ENCODE measurements at places on chromosomes 1 and 21.

DNA sequence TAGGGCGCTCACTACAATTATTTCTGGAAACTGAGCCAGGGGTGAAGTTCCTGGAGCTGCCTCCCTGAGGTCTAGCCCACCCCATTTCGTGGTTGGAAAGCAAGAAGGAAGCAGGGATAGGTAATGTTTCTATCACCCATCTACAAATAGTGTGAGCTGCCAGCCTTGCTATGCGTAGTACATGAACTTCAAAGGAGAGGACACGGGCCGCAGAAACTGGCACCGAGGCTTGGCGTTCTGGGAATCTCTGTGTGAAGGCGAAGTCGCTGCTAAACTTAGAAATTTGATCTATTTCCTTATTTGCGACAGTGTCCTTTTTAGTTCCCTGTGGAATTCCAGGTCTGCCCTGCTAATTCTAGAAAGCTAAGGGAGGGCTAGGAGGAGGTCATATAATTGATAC is 49.6 kb upstream of the NTPCR start:
- DNase-seq, result no peak
- peaks cover 4% of the 10 kb centered on the region for H3K36me3 ChIP-seq
- H3K27me3 ChIP-seq, result no peaks in the 10 kb centered on the region

- no peaks in the 10 kb centered on the region for H3K4me1 ChIP-seq
- no peaks in the 10 kb centered on the region for H3K36me3 ChIP-seq
- DNase-seq, result no peak
- H3K27me3 ChIP-seq, result no peaks in the 10 kb centered on the region
- H3K27ac ChIP-seq, result no peak overlapping the region
- H3K4me3 ChIP-seq, result no peak overlapping the region
Observed at GRCh38 chr1:58773406-58773840, 10.4 kb downstream of the JUN start.

- no peak overlapping the region for H3K4me3 ChIP-seq
- H3K27ac ChIP-seq, result no peak overlapping the region
- no peaks in the 10 kb centered on the region for H3K4me1 ChIP-seq
- H3K36me3 ChIP-seq, result no peaks in the 10 kb centered on the region
Observed at GRCh38 chr1:231078250-231078649, 38.2 kb upstream of the FAM89A start.

GRCh38 chr1:94798054-94798453 is 22.1 kb upstream of the SLC44A3 start:
- H3K36me3 ChIP-seq, result no peaks in the 10 kb centered on the region
- H3K4me3 ChIP-seq, result no peak overlapping the region
- H3K4me1 ChIP-seq, result no peaks in the 10 kb centered on the region
- no peak for DNase-seq
- H3K27me3 ChIP-seq, result no peaks in the 10 kb centered on the region

DNA sequence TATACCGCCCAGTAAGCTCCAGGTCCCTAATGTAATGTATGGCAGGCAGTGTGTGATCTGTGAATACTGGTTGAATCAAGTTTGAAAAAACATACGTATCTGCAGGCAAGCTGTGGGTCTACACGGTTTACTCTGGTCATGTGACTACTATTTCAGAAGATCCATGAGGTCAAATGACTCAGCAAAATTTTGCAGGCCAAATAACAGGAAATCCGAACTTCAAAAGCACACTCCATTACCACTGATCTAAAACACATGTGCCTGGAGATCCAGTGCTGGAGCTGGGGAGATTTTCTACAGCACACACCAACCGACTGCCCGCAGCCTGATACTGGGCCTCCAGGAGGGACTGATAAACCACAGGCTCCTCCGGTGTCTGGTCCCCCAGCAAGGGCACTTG is 64.5 kb upstream of the SLC44A3 start:
- no peaks in the 10 kb centered on the region for H3K36me3 ChIP-seq

DNA sequence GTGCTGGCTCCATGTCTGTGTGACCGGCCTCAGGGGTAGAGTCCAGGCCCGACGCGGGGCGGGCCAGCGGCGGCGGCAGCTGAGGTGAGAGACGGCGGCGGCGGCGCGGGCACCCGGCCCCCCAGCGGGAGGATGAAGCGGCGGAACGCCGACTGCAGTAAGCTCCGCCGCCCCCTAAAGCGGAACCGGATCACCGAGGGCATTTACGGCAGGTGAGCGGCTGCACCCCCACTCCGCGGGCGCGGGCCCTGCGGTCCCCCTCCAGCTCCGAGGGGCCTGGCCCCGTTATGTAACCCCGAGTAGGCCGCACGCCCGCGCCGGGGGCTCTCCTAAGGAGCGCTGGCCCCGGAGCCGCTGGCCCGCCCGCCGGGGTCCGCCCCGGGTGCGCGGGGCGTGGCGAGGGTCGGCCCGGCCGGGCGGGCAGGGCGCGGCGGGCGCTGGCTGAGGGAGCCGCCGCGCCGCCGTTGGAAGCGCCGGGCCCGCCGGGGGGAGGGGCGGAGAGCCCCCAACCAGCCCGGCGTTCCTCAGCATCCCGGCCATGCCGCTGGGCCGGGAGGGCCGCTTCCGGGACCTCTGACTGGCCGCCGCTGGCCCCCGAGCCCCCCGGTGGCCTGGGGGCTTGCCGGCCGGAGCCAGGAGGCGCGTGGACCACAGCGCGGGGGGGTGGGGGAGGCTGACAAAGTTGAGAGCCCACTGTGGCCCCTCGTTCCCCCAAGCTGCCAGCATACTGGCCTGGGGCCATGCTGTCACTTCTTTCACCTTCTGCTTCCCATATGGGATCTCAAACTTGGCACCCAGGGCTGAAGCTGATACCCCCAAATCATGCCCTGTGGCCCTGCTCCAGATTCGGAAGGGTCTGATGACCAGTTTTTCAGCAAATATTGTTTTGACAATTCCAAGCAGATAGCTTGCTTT is 527 bp downstream of the MACO1 start:
- no peaks in the 10 kb centered on the region for H3K36me3 ChIP-seq
- no peaks in the 10 kb centered on the region for H3K4me1 ChIP-seq
- H3K27ac ChIP-seq, result no peak overlapping the region
- no peaks in the 10 kb centered on the region for H3K27me3 ChIP-seq

DNA sequence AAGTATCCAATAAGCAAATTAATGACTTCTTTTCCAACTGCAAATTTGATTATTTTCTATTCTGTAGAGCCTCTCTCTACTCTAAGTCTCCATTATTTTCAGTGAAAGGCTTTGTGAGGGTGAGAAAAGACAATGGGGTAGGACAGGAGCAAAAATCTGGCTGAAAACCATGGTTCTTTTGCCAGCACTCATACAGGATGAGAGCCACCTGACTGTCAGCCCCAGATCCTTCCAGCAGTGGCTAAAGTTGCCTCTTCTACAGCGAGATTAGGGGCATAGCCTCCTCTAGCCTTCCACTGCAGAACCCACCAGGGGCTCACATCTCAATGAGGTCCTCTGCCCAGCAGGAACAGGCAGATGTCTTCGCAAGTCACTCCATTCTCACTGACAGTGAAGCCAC is 23.7 kb downstream of the NMNAT2 start:
- DNase-seq, result no peak
- H3K27ac ChIP-seq, result no peak overlapping the region
- no peaks in the 10 kb centered on the region for H3K27me3 ChIP-seq
- no peaks in the 10 kb centered on the region for H3K4me1 ChIP-seq
- H3K36me3 ChIP-seq, result no peaks in the 10 kb centered on the region

DNA sequence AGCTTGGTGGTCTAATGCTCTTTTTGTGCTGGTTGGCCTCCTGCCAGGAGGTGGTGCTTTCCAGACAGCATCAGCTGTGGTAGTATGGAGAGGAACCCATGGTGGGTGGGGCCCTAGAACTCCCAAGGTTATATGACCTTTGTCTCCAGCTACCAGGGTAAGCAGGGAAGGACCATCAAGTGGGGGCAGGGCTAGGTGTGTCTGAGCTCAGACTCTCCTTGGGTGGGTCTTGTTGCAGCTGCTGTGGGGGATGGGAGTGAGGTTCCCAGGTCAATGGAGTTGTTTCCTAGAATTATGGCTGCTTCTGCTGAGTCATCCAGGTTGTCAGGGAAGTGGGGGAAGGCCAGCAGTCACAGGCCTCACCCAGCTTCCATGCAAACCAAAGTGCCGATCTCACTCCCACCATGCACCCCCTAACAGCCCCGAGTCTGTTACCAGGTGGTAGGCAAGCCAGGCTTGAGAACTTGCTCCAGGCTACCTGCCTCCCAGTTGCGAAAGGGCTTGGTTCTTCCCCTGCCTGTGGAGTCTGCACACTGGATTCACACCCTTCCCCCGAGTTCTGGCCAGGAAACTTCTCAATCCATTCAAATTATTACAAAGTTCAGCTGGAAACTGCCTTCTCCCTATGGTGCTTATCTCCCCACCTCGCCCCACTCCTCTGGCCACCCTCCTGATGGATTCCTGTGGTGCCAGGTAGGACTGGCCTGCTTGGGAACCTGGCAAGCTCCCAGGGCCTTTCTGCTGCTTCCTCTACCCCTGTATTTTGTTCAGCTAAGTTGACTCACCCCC is 37.8 kb downstream of the DRAM2 start:
- no peaks in the 10 kb centered on the region for H3K4me1 ChIP-seq
- peaks cover 45% of the 10 kb centered on the region for H3K36me3 ChIP-seq
- no peaks in the 10 kb centered on the region for H3K27me3 ChIP-seq
- H3K4me3 ChIP-seq, result no peak overlapping the region

- no peak for DNase-seq
- H3K4me3 ChIP-seq, result no peak overlapping the region
- no peaks in the 10 kb centered on the region for H3K27me3 ChIP-seq
- no peaks in the 10 kb centered on the region for H3K4me1 ChIP-seq
- H3K27ac ChIP-seq, result no peak overlapping the region
Observed at GRCh38 chr1:26102526-26102925, 9.1 kb upstream of the PDIK1L start.

- H3K36me3 ChIP-seq, result peaks cover 3% of the 10 kb centered on the region
- H3K4me1 ChIP-seq, result no peaks in the 10 kb centered on the region
- DNase-seq, result no peak
- no peak overlapping the region for H3K4me3 ChIP-seq
Observed at GRCh38 chr1:227559499-227559898, 3.9 kb upstream of the ZNF678 start.

GRCh38 chr1:106584676-106585075 is 471.8 kb upstream of the PRMT6 start:
- DNase-seq, result no peak
- no peaks in the 10 kb centered on the region for H3K27me3 ChIP-seq
- H3K4me3 ChIP-seq, result no peak overlapping the region
- H3K27ac ChIP-seq, result no peak overlapping the region
- no peaks in the 10 kb centered on the region for H3K4me1 ChIP-seq

GRCh38 chr21:31349208-31349607 is 5.1 kb upstream of the TIAM1 start:
- no peak overlapping the region for H3K4me3 ChIP-seq
- H3K4me1 ChIP-seq, result no peaks in the 10 kb centered on the region
- H3K36me3 ChIP-seq, result no peaks in the 10 kb centered on the region
- no peak overlapping the region for H3K27ac ChIP-seq
- H3K27me3 ChIP-seq, result no peaks in the 10 kb centered on the region

DNA sequence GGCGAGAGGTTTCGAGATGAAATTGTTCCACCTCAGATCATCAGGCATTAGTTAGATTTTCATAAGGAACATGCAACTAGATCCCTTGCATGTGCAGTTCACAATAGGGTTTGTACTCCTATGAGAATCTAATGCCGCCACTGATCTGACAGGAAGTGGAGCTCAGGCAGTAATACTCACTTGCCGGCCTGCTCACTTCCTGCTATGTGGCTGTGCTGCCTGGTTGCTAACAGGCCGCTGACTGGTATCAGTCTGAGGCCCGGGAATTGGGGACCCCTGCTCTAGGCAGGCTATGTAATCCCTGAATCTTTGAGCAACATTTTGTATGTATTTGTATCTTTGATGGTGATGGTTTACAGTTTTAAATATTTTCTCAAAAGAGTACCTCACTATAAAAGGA is 32.5 kb downstream of the XKR8 start:
- DNase-seq, result no peak
- no peaks in the 10 kb centered on the region for H3K4me1 ChIP-seq
- H3K4me3 ChIP-seq, result no peak overlapping the region
- H3K36me3 ChIP-seq, result peaks cover 71% of the 10 kb centered on the region

DNA sequence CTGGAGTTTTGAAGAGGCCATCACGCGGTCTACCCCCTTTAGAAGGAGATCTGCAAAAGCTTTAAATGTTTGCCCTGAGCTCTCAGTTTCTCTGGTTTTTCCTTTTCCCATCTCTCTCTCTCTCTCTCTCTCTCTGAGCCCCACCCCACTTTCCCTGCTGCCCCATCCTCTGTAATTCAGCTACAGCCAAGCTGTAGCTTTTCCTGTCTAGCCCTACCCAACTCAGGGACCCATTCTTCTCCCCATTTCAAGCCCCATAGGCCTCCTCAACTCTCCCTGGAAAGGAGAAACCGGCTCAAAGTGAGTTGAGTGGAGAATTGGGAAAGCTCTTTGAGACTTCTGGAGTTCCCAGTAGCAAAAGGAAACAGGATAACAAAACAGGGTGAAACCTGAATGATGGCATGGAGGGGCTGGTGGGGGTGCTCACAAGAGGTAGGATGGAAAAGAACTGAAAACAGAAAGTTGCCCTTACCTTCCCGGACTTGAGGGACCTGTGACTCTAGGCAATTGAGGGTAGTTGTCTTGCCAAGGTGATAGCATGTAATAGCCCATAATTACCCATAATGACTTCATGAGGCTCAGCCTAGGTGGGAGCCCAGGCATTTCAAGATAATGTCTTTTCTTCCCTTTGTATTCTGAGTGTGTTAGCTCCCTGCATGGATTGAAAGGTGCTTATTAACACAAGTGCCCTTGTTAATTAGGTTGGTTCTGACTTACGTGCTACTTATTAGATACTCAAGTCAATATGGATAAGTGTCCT is 84.9 kb downstream of the SLC16A1 start:
- no peak overlapping the region for H3K4me3 ChIP-seq
- no peak for DNase-seq
- no peak overlapping the region for H3K27ac ChIP-seq
- no peaks in the 10 kb centered on the region for H3K36me3 ChIP-seq
- no peaks in the 10 kb centered on the region for H3K4me1 ChIP-seq
- no peaks in the 10 kb centered on the region for H3K27me3 ChIP-seq

- no peak for DNase-seq
- no peaks in the 10 kb centered on the region for H3K27me3 ChIP-seq
- H3K27ac ChIP-seq, result no peak overlapping the region
- no peak overlapping the region for H3K4me3 ChIP-seq
- no peaks in the 10 kb centered on the region for H3K4me1 ChIP-seq
- H3K36me3 ChIP-seq, result no peaks in the 10 kb centered on the region
Observed at GRCh38 chr1:34808051-34808810, 15.4 kb downstream of the GJA4 start.

- no peak overlapping the region for H3K27ac ChIP-seq
- peaks cover 2% of the 10 kb centered on the region for H3K4me1 ChIP-seq
- no peaks in the 10 kb centered on the region for H3K36me3 ChIP-seq
- no peaks in the 10 kb centered on the region for H3K27me3 ChIP-seq
- no peak overlapping the region for H3K4me3 ChIP-seq
Observed at GRCh38 chr21:37827913-37828312, 88.3 kb downstream of the KCNJ6 start.
